ENCODE measurements at places on chromosomes 2 and 18.

DNA sequence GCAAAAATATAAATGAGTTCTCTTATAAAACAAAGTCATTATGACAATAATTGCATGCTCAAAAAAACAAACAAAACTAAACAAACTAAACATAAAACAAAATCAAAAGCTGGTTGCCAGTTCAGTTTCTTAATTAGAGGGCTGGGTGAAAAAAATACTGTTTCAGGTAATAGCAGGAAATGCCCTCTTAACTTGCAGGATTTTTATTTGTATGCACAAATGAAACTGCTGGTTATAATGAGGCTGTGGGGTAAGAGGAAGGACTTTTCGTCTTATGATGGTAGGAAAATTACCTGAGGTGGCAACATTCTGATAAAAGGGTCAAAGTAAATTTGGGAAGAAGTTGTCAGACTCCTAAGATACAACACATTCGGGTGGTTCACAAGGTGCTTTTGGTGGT, 21.5 kb upstream of the CDKL4 start:
- no peak for DNase-seq

DNA sequence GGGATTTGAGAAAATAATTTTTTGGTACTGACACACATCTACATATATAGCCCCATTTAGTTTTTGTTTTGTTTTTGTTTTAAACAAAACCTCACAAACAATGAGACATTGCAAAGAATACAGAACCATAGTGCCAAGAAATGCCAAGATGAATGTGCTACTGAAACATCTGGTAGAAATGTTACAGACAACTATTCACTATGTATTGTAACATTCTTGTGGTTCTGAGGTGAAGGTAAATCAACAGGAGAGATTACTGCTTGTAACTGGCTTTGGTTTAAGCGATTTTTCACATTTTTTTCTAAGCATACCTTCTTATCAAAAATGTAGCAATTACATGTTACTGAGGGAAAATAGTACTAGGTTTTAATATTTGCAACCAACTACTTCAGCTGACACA, 281.3 kb downstream of the ZNF804A start:
- DNase-seq, result no peak

DNA sequence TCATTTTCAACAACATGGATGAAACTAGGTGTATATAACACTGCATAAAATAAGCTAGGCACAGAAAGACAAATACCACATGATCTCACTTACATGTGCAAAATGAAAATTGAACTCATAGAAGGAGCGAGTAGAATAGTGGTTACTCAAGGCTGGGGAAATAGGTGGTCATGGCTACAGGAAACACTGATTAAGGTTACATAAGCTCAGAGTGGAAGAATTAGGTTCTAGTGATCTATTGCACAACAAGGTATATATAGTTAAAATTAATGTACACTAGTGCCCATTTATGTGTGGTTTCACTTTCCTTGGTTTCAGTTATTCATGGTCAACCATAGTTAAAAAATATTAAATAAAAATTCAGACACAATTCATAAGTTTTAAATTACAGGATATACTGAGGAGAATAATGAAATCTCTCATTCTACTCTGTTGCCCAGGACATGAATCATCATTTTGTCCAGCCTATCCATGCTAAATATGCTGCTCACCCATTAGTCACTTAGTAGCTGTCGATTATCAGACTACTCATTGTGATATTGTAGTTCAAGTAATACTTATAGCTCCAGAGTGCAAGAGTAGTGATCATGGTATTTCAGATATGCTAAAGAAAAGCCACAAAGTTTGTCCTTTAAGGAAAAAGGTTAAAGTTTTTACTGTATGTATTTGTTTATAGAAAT, 1530.9 kb upstream of the LRRTM1 start:
- no peak for DNase-seq

- no peak for DNase-seq
These were observed 1.0 kb downstream of the LIMS1 start for GRCh38 chr2:108535357-108535631.

DNA sequence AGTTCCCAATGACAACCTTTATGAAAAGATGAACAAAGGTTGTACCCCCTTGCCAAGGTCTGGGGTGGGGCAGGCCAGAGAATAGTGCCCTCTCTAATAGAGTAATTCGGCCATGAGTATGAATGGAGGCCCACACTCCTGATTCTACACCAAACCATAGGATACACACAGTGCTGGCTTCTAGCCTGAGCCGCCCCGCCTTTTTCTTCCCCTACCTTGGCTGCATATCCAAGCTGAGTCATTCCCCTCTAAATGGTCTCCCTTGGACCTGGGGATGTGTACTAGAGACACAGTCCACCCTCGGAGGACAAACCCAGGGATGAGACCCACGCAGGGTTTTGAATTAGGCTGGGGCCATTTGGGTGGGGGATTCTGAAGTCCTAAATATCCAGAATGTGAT, 107.2 kb upstream of the CAPN13 start:
- DNase-seq, result no peak

- DNase-seq, result no peak
These were observed 619.0 kb downstream of the SLC4A3 start for GRCh38 chr2:220246386-220246785.

Measured in amniotic stem cell (primary cell).